Stimulated activated CD8-positive, alpha-beta memory T cell treated with anti-CD3 and anti-CD28 coated beads, Interleukin-7, amount 100 ng/mL, for 24 hours (primary cell): ENCODE measurements at places on chromosomes 4 and X.

DNA sequence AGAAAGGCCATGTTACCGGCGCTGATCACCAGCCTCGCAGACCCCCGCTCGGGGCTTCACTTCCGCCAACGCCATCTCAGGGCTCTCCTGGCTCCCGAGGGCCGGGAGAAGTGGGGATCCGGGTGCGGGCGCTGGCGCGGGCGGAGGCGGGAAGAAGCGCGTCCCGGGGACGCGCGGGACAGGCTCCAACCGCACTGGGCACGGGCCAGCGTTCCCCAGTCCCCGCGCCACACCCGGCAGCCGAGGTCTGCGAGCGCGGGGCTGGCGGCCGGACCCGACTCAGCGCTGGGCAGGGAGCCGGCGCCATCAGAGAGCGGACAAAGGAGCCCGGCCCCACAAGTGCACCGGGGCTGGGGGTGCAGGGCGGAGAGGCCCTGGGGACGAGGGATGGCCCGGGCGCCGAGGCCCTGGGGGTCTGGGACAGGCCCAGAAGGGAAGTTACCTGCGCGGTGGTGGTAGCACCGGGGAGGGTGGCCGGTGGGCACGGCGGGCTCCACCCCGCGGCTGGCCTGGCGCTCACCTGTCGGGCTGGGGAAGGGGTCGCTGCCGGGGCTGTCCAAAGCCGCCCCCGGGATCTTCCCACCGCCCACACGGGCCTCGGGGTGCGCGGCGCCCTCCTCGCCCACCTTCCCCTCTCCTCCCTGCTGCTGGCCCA, 449 bp downstream of the CTPS2 start:
- no peak for DNase-seq

DNA sequence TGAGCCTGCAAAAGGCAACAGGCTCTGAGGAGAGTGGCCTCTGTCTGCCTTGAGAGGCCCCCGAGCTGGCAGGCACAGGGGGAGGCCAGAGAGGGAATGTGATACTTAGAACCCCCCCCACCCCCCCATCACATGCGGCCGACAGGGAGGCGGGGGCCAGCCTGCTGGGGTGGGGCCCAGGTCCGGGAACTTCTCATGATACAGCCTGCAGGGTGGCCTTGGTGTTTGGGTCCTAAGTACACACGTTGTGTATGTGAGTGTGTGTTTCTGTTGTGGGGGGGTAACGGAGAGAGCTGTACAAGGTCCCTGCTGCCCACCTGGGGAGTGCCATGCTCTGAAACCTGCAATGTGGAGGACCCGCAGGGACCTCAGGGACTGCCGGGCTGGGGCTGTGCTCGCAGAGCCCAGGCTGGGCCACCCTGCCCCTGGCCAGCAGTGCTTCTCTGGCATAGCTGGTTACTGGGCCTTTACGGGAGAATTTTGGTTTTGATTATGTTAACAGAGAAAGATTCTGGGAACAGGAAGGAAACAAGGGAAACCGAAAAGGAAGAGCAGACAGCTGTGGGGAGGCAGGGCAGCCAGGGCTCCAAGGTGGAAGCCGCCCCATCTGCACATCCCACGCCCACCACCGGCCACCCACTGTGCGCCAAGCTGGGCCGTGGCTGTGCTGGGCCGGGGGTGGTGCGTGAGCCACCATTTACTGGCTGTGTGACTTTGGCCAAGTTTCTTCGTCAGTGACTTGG, 19.9 kb downstream of the SH3BP2 start:
- no peak for DNase-seq

DNA sequence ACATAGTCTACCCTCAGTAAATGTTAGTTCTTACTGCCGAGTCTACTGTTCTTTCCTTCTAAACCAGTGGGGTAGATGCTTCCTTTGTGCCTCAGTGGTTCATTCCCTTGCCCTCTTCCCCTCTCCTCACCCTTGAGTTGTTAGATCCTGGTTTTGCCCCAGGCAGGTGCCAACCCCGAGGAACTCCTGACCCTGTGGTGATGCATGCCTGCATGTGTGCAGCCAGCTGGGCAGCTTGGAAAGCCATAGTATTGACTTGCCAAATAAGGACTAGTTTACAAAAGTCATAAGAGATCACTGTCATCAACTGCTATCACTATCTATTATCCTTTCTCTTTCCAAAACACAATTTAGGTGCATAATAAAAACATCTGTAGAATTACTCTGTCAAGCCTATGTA, 50.9 kb downstream of the REPS2 start:
- no peak for DNase-seq

DNA sequence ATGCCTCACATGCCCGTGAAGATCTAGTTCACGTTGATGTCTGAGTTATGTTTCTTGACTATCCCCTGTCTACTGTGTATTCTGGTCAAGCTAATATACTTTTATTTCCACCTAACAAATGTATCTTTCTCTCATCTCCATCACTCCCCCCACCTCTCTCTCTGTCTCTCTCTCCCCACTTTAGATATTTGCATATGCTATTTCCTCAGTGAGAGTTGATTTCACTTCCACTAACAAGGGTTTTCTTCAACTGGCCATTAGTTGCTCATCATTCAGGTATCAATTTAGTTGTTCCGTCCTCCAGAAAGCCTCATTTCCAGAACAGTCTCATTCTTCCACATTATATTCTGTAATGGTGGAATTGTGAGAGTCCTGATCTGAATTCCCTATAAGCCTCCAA, 1777.8 kb upstream of the TENM3 start:
- DNase-seq: no peak

GRCh38 chrX:133655275-133656265, 240.3 kb upstream of the GPC4 start:
- DNase-seq: no peak
